ENCODE measurements at places on chromosomes 3 and 15. TPM values are rescaled to one million over a fixed set of nuclear protein-coding genes. Genes with fewer than 3 reads are reported as not detected.

GABRR3 gene
- not detected for polyA plus RNA-seq

- DNase-seq = no peak
Measured at GRCh38 chr15:85758655-85758978, 36.1 kb downstream of the KLHL25 start.

- no peak for DNase-seq
Measured at GRCh38 chr3:123740391-123740822, 143.7 kb downstream of the MYLK start.

- DNase-seq = no peak
Measured at GRCh38 chr3:94887065-94887464, 824.2 kb downstream of the NSUN3 start.

LAMB2 gene
- polyA plus RNA-seq = 420 TPM

DNA sequence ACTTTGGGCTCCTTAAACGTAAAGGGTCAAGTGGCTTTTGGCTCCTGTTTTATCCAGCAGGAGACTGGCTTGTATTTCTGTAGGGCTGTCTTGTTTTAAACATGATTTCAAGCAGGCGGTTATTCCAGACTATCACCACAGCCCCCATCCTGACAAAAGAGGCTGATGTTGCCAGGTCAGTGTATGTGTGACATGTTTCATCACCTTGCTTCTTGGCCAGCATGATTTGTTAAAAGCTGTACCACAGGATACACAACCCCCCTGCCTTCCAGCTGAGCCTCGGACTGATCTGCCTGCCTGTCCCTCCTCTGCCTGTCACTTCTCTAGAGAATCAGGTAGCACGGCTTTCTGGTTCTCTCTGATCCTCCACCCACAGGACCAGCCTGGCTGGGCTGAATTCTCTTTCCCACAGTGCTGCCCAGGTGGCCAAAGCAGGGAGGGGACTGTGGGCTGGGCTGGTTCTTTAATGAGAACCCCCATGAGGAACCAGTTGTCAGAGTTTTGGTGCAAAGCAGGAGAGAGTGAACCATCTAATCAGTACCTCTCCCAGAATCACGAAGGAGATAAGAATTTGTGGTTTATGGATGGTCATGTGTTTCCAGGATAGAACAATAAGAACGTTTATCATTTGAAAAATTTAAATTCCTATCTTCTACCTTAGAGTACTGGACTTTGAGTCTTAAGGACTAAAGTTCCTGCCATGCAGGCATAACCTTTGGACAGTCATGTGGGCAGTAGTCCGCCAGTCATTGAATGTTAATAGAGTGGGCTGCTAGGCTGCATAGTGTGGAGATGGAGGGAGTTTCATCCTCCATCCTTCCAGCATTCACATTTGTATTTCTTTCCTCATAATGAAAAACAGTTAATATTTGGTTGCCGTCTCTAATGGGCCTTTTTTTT is 8.8 kb downstream of the ABHD6 start:
- DNase-seq = no peak

DNA sequence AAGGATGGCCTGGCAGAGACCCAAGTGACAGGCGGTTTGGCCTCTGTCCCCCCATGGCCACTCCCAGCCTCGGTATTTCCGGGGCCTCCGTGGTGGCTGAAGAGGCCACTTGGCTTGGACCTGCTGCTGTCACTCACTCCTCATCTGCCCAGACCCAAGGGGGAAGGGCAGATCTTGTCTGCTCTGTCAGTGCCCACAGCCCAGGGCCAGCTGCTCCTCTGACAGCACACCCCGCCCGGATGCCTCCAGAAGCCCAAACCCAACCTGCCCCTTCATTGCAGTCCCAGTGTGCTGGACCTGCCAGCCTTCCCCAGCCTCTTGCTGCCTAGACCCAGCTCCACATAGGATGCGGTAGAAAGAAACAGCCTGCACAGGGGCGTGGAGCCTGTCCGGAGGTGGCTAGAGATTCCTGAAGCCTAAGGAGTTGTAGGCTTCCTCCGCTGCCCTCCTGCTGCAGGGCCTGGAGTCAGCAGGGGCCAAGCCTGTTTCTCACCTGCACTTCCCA is 52.0 kb downstream of the MAGEF1 start:
- no peak for DNase-seq

SV2B gene
- polyA plus RNA-seq = 0.86 TPM

REC114 gene
- not detected for polyA plus RNA-seq

SNTN gene
- polyA plus RNA-seq = 0.03 TPM

- DNase-seq = no peak
Measured at GRCh38 chr3:78785004-78785403, 982.8 kb downstream of the ROBO1 start.

All from left renal cortex interstitium (tissue), 4 donors.